ENCODE measurements at places on chromosomes 1 and 21.

GRCh38 chr1:147849098-147849895 lies 53.3 kb upstream of the GJA8 start:
- no peak for DNase-seq

DNA sequence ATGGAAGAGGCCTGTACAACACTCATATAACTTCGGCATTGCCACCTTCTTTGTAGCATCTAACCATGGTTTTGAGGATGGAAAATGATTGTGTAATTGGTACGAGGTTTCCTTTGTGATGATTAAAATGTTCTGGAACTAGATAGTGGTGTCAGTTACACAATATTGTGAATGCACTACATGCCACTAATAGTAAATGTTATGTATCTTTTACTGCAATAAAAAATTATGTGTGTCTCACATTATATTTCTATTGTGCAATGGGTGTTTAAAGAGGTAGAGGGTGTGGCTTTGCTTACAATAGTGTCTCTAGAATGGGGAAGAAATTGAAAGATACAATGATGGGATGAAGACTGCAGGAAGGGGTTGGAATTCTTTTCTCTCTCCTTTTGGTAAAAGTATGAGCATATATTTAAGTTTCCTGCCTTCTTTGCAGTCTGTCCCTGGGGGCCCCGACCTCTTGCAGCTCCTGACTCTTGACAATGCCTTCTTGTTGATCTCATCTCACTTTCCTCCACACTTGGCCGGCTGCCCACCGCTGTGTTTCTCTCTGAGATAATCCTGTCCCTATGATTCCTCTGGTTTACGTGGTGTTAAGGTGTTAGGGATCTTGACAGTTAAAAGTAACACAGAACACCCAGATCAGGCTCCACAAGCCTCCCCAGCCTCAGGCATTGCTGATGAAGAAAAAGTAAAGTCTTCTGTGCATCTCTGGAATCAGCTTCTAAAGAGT lies 39.3 kb downstream of the MTARC1 start:
- no peak for DNase-seq

DNA sequence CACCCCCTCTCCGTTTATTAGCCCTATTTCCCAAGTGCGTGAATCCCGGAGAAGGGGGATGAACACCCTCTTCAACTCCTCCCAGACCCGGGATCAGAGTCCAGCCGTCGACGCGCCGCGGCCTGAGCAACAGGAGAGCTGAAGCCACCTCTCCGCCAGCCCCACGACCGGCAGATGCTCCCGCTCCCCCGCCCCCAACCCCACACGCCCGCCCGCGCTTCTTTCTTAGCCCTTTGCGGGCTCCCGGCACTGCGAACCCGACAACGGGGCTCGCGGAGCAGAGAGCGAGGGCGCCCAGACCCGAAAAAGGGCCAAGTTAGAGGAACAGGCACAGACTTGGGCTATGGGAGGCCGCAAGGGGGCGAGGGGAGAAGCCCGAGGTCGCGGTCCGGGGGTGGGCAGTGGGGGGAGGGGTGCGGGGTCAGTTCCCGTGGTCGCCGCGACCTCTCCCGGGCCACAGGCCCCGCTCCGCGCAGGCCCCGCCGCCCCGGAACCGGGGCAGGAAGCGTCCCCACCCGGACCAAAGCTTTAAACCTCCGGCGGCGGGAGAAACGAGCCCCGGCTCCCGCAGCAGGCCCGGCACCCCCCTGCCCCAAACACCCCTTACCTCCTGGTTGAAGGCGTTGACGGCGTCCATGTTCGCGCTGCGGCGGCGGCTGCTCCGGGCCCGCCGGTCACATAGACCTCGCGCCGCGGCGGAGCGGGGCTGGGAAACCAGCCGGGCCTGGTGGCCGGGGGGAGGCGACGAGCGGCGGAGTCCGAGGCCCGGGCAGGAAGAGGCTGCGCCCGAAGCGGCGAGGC lies 662 bp downstream of the SCAF4 start:
- DNase-seq, result peak; percentile 58

DNA sequence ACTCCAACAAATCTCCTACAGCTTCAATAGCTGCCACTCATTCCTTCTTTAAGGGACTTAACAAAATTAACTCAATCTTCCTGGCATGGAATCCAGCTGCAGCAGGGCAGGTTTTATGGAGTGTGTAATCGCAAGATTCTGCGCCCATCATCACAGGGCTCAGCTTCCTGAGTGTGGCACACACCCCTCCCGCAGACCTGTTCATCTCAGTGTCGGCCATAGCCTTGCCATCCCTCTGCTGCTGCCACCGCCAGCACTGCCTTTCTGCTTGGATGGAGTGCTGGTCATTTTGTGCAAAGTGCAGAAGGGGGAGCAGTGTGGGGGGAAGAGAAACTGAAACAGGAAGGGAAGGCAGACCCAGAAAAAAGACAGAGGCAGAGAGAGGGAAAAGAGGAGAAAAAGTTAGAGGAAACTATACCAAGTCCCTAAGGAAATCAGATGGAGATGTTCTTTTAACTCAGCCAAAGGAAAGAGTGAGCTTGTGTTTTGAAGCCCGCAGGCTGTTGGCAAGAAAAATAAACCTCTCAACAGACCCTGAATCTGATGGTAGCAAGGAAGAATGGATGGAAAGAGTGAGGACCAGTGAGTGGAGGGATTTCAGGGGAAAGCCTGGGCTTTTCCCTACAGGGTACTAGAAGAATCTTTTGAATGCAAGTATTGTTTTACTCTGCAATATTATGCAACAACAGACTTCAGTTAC lies 324.2 kb downstream of the SEC16B start:
- no peak for DNase-seq

DNA sequence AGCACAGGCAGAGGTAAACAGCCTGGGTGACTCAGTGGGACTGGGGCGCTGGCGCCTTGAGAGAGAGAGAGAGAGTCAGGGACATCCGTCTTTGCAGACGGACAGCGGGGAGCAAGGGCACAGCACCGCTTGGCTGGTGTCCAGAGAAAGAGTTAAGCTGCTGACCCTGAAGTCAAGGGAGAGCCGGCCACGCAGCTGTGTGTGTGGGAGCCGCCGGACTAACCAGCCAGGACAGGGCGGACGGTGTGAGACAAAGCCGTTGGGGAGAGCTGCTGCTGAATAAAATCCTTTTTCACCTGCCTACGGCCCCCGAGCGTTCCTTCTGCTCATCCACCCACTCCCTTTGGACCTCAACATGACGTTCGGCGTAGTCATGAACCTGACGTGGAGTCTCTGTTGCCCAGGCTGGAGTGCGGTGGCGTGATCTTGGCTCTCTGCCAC lies 14.5 kb downstream of the CFAP74 start:
- DNase-seq, result no peak

DNA sequence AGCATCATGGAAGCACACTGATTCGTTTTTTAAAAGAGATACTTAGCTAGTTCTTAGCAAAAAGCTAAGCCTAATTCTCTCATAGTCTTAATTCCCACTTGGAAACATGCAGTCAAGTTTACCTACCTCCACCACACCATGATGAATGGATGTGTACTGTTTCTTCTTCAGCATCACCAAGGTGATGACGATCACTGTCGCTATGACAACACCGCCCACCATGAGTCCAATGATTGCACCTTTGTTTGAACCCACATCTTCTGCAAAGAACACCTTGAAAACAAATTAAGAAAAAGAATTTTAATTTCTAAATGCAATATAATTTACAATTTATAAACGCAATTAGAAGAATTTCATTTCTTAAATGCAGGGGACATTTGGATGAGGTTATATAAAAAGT lies 156.8 kb downstream of the GABPA start:
- no peak for DNase-seq

DNA sequence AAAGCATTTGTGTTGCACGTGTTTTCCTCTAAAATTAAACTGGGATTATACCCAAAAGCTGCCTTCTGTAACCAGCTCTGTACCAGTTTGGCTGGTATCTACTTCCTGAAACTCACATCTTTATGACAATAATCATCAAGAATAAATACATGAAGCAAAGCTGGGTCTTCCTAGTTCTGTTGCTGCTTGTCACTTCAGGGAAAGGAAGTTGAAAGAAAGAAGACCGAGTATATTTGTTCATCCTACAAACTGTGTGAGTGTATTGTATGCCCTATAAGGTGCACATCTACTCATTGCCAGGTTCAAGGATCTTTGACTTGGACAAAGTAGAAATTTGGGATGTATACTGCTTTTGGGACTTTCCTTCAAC lies 29.1 kb upstream of the IFNGR2 start:
- DNase-seq, result no peak

DNA sequence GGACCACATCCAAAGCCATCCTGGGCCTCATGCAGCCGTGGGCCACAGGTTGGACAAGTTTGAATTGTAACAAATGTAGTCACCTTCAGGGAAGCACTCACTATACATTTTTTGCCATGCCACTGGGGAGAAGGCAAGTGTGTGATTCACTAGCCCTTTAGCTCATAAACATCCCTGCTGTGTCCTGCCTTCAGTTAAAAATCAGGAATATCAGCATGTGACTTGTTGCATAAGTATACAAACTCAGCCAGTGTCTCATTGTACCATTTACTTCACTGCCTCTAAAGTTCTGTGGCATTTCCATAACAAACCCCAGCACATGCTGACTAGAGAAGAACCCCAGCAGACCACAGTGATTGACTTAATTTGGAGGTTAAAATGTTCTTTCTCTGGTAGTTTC lies 142.0 kb upstream of the C1orf105 start:
- no peak for DNase-seq

GRCh38 chr1:150622303-150622975 lies 7.0 kb downstream of the ENSA start:
- DNase-seq, result peak; percentile 62

- DNase-seq, result no peak
Observed at GRCh38 chr1:236753516-236753915, 41.6 kb upstream of the MTR start.

DNA sequence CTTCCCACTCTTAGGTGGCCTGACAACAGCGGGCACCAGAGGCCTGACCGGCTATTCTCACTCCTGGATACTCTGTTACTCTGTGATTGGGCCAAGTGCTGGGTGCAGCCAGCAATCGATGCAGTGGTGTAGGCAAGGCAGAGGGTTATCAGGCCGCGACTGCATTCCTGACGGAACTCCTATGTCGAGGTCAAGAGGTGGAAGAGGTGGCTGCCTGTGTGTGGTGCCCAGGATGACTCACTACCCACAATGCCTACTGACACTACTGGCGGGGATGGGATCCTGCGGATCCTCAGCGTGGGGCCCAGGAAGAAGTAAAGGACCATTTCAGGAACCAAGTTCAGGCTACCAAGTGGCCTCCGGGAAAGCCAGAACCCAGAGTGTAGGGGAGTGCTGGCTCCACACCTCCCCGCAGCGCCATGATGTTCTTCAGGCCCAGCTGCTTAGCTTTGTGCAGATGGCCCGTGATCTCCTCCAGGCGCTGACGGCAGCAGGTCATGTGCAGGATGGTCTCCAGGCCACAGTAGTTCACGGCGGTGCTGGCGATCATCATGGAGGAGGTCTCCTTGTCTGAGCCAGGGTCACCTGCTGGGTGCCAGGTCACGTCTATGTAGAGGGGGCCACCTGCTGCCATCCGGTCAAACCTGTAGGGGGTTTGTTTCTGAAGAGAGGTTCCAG lies 4.9 kb downstream of the MTHFR start:
- no peak for DNase-seq

- DNase-seq, result peak; percentile 95
Observed at GRCh38 chr1:182338806-182339370, 52.7 kb downstream of the GLUL start.

DNA sequence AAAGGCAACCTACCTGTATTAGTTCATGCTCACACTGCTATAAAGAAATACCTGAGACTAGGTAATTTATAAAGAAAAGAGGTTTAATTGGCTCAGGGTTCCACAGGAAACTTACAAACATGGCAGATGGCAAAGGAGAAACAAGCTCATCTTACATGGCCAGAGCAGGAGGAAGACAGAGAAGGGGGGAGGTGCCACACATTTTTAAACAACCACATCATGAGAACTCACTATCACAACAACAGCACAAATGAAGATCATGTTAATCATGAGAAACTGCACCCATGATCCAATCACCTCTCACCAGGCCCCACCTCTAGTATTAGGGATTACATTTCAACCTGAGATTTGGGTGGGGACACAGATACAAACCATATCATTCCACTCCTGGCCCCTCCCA lies 90.6 kb upstream of the KCTD3 start:
- DNase-seq, result no peak

DNA sequence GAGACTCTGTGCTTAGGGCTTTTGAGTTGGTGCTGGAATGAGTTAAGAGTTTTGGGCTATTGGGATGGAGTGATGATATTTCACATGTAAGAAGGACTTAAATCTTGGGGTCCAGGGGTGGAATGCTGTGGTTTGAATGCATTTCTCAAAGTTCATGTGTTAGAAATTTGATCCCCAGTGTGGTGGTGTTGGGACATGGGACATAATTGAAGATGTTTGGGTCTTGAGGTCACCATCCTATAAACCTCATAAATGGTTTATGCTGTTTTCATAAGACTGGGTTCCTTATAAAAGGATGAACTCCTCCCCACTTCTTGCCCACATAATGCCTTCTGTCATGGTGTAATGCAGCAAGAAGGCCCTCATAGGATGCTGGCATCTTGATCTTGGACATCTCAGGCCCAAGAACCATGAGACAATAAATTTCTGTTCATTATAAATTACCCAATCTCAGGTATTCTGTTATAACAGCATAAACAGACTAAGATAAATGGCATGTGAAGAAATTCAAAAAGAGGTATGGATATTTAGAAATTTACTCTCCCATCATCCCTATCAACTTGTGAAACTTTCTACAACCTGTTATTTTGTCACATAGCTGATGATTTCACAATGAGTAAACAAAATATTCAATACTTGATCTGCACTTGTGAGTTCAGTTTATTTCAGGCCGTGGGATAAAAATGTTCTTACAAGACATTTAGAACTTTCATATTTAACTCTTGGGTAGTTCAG lies 48.0 kb upstream of the NEK7 start:
- no peak for DNase-seq

GRCh38 chr1:179141592-179142251 lies 59.9 kb downstream of the TOR3A start:
- no peak for DNase-seq

DNA sequence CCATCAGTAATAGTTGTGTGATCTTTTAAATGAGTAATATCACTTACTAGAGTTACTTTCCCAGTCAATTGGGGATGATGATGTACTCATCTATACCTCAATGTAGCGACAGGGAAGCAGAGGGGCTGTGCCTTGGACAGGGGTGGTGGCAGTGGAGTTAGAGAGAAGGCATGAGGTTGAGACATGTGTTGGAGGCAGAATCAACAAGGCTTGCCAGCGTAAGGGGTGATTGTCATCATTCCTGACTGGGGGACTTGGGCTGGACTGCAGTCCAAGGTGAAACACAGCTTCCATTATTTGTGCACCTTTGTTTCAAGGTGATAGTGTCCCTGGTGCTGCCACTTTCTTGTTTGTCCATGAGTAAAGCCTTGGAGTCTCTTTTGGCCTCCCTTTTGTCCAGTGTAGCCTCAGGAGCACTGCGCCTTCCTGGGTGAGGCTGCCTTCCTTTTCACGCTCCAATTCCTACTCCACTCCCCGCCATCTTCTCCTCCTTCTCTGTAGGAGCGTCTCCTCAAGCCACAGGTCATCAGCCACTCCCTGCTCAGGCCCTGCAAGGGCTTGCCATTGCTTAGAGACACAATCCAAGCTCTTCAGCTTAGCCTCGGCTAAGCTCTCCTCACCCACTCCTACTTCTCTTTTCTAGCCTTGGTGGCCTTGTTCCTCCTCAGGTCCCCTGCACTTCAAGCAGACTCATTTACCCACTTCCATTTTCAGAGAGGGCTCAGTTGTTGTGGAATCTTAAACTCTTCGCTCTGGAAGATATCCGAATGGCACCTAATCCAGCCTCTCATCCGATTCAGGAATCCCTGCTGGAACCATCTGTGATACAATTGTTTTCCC lies 77.6 kb upstream of the CD34 start:
- DNase-seq, result no peak

GRCh38 chr1:78121710-78122109 lies 75.9 kb downstream of the GIPC2 start:
- no peak for DNase-seq

- no peak for DNase-seq
Observed at GRCh38 chr1:111270771-111271463, 19.7 kb upstream of the CHIA start.

Data from CMK (cell line).